ENCODE measurements at places on chromosomes 7 and 10. TPM values are rescaled to one million over a fixed set of nuclear protein-coding genes. Genes with fewer than 3 reads are reported as not detected.

DNA sequence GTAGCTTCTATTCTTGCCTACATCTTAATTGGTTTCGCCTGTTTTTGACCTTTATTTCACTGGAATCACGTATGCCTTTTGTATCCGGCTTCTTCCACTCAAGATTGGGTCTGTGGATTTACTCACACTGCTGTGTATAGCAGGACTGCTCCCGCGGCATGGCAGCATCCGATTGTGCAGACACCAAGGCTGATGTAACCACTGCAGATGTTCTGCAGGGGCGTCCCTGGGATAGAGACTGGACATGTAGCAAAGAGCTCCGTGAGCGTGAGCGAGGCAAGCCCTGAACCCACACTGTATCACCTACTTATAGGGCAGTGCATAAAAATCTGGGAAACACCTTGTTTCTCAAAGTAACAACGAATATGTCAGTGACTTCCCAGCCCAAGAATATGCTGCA, 11.4 kb upstream of the IDI2 start:
- no peak for DNase-seq

GRCh38 chr10:119132521-119133345, 28.8 kb downstream of the DENND10 start:
- DNase-seq = no peak

- DNase-seq = no peak
Measured at GRCh38 chr10:132951926-132952325, 9.6 kb upstream of the CFAP46 start.

DNA sequence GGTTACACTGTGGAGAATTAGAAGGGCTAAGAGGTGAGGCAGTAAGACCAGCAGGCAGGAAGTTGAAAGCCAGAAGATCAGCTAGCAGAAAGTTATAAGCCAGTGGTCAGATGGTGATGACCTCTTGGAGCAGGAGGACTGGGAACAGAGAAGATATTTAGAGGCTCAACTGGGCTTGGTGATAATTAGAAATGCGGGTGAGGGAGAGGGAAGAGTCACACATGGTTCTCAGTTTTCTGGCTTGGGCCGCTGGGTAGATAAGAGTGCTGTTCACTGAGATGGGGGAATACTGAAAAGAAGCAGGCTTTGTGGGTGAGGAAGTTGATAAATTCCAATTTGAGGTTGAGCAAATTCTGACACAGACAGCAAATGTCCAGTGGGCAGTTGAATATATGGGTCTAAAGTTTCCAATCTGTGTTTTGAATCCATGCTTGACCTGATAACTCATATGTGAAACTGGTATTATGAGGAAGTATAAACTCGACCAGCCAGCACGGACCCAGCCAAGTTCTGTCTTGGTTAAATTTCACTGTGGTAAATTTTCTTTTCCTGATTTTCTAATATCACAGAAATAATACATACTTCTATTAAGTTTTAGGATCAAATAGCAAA, 22.7 kb downstream of the LSMEM1 start:
- DNase-seq = no peak

DNA sequence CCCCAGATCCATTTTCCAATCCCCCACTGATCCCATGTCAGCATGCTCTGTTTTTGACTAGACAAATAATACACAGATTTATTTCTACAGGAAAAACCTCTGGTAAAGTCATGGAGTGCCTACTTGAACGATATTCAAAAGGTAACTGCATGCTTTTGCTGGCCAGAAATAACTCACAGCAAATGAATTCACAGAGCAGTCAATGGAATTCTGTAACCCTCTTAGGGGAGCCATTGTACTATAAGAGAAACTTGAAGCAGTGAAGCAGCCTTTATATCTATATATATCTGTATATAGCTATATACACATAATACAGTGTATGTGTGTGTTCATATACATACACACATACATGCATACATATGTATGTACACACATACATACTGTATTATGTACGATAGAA, 29.0 kb upstream of the MEOX2 start:
- DNase-seq = no peak

MBLAC1 gene
- 1.3 TPM for polyA plus RNA-seq

DNA sequence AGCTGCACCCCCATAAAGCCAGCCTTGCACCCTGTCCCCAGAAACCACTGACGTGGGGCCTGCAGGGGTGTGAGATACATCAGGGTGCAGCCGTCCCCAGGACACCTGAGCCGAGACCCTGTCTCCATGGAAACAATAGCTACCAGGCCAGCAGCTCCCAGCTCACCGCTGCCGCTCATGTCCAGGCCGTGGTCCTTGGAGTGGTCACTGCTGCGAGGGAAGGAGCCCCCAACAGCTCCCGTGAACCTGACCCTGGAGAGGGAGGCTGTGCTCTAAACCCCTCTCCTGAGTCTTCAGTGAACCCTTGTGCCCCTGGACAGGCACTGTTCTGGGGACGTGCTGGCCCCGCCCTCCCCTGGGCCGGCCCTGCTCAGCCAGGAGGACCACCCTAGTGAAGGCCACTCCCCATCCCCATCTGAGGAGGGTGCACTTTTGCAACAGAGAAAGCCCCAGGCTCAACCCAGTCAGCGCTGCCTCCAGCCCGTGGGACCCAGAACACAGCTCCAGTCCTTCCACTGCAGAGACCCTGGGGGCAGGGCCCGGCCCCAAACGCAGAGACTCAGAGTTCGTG, 19.6 kb upstream of the INPP5A start:
- no peak for DNase-seq

TEX36 gene
- polyA plus RNA-seq = not detected

DENND11 gene
- 40.2 TPM for polyA plus RNA-seq

DNA sequence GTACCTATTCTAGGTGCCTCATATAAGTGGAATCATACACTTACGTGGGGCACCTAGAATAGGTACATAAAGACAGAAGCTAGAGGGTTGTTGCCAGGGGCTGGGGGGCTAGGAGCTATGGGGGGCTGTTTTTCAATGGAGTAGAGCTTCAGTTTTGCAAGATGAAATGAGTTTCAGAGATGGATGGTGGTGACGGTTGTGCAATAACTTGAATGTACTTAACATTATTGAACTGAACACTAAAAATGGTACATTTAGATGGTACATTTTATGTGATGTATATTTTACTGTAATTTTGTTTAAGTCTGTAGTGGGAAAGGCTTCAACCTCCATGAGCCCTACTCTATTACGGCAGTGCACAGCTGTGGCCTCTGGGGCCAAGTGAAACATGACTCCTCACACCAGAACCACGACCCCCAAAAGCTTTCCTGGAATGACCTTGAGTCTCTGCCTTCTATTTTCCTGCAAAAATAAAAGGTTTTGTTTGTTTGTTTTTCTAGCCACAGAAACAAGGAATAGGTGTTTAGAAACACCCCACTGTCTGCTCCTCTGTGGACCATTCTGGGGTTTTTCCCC, 147.3 kb upstream of the PLXNA4 start:
- DNase-seq = no peak

GRCh38 chr10:100022403-100022802, 12.7 kb upstream of the DNMBP start:
- no peak for DNase-seq

All from left kidney (tissue), 8 donors.